H1 (cell line): ENCODE measurements at places on chromosomes 4 and X. TPM values are rescaled to one million over a fixed set of nuclear protein-coding genes. Genes with fewer than 3 reads are reported as not detected.

- no peak for DNase-seq
Measured at GRCh38 chr4:5887361-5888221, 5.3 kb downstream of the CRMP1 start.

- no peak for DNase-seq
Measured at GRCh38 chr4:95980877-95981360, 141.0 kb downstream of the PDHA2 start.

GRCh38 chr4:84894621-84895020 is 71.9 kb downstream of the WDFY3 start:
- DNase-seq = no peak

- no peak for DNase-seq
Measured at GRCh38 chr4:170849969-170850368, 760.2 kb upstream of the AADAT start.

DNA sequence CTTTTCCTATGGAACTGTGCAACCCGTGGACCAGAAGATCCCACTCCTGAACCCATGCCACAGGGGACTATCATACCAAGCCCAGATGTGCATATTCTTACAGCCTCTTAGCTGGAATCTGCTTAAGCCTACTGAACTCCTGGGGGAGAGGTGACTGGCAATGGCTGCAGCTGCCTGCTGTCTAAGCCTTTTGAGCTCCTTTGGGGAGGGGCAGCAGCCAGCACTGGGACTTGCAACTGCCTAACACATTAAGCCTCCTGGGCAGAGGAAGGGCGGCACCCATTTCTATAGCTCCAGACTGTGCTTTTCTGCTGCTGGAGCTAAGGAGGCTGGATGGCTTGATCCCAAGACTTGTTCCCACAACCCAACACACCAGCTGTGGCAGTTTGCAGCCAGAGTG is 117.9 kb upstream of the VEGFC start:
- DNase-seq = no peak

- no peak for DNase-seq
Measured at GRCh38 chr4:172009446-172010230, 196.4 kb downstream of the GALNTL6 start.

DNA sequence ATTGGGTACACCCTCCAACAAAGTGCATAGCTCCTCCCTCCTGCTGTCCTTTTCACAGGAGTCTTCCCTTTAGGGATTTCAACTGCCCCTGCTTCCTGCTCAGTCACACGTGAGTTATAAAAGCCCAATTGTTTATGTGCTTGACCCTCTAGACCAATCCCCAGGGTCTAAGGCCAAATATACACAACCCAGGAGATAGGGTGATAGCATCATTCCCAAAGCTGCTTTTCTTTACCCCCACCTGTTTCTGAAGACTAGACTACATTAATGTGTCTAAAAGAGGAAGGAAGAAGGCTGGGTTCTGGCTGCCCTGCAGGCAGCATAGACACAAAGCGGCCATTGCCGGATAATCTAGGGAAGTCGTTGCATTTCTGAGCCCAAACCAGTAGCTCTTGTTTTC is 526.7 kb upstream of the FRG1 start:
- DNase-seq = no peak

DNA sequence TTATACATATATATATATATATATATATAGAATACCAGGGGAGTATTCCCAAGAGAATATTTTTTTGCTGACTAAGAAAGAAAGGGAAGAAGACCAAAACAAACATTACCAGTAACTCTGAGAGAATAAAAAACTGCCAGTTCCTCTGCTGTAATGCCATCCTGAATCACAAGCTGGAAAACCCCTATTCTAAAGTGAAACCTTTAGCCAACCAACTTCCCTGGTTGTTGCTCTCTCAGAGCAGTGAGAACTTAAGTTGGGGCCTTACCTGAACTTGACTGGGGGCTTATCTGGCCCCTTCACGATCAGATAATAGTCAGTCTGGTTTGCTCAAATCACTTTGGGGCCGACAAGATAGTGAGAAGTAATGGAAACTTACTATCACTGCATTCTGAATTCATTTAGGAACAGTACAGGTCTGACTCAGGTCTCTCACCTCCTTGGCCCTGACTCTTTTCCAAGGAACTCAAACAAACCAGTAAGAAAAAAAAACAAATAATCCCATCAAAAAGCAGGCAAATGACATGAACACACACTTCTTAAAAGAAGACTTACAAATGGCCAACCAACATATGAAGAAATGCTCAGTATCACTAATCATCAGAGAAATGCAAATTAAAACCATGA is 62.5 kb downstream of the CD40LG start:
- DNase-seq = no peak

Gene WDR17
- polyA plus RNA-seq = 1.4 TPM in 2 replicates

DNA sequence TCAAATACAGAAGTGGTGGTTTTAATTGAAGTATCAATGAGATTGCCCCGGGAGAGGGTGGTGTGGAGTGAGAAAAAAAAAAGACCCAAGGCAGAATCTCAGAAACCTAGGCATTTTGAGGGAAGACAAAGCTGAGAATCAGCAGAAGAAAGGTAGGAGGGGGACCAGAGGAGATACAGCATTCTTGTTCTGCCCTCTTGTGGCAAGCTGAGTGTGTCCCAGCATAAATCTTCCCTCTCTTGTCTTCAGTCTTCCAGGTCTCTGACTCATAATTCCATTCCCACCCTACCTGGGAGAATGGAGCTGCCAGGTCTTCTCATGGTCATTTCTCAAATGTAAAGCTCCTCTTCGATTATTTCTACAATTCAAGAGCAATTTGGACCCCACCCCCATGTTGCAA is 32.7 kb upstream of the MAGED1 start:
- DNase-seq = no peak

Gene TSPAN5
- polyA plus RNA-seq = 13.1 and 17.6 TPM in 2 replicates

DNA sequence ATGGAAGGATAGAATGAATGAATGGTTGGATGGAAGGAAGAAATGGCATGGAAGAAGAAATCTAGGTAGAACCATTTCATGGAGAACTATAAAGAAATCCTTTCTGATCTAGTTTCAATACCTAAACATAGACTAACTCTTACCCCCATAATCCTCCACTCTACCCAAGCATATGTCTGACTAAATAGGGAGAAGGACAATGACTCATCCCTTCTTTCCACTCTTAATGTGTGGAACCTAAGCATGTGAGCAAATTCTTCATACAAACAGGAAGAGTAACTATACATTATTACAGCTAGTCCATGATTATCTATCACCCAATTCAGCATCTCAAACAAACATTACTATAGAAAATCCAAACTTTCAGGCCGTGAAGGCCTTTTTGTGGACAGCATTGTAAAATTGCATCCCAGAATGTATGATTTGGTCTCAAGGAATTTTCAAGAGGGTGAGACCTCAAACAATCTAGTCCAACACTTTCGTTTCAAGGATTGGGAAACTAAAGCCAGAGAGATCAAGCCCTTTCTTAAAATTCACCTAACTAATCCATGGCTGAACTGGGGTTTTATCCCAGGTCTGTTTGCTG is 11.2 kb downstream of the C1QTNF7 start:
- no peak for DNase-seq

- no peak for DNase-seq
Measured at GRCh38 chr4:152220201-152220666, 315.7 kb downstream of the FBXW7 start.

Gene ARHGEF38
- not detected in 2 replicates for polyA plus RNA-seq

Gene CASP3
- polyA plus RNA-seq = 15.0 and 27.8 TPM in 2 replicates

DNA sequence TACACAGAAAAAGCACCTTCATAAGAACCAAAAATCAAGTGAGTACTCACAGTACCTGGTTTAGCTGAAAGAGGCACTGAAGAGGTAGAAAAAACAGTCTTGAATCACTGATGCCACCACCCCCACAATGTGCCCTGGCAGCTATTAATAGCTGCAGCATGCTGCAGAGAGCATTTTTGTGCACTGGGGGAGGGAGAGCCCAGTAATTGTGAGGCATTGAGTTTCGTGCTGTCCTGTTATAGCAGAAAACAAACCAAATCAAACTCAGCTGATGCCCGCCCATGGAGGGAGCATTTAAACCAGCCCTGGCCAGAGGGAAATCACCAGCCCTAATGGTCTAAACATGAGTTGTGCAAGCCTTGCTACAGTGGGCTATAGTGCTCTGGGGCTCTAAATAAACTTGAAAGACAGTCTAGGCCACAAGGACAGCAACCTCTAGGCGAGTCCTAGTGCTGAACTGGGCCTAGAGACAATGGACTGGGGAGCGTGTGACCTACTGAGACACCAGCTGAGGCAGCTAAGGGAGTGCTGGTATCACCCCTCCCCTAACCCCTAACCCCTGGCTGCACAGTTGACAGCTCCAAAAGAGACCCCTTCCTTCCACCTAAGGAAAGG is 106.3 kb upstream of the TMLHE start:
- no peak for DNase-seq

DNA sequence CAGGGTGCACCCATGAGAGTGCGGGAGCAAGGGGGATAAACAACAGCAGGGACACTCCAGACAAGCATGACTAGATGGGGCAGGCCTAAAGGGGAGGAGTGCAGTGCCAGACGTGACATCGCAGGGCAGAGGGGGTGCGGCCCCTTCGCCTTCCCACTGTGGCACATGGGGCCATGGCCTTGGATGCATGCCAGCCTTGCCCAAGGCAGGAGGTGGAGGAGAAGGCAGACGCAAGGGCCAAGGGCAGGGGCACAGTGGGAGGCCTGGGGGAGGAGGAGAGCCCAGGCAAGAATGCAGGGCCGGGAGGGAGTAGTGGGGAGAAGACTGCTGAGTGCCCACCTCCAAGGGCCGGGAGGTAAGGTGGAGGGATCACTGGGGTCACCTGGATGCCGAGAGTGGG is 21.6 kb downstream of the PNMA6E start:
- no peak for DNase-seq

- no peak for DNase-seq
Measured at GRCh38 chr4:60359746-60360367, 840.3 kb upstream of the ADGRL3 start.

DNA sequence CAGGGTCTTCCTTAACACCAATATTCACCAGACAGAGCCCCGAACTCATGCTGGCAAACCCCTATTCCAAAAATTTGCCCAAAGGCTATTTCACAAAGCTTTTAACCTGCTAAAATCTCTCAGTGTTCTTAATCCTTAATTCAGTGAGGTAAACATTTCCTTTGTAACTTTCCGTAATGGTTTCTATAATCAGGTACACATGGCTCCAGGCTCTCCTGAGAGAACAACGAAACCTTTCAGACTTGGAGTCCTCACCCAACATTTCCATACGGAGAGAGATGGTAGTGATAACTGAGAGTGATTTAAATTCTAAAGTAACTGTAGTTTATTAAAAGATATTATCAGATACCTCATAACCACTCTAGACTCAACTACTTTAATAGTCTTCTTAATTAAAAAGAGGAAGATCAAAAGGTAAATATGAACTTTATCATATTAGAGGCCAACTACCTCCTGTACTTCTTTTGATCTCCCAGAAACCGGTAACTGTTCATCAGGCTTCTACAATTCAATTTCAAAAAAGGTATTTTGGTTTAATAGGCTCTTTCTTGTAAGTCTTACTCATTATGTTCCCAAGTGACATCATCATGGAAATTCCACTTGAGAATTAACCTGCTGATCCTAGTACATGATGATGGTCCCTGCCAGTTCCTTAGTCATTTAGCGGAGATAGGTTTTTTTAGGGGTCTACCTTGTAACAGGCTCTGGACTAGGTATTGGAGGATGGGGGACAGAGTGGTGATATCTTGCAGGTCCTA is 91.4 kb upstream of the UCP1 start:
- DNase-seq = no peak

- no peak for DNase-seq
Measured at GRCh38 chr4:95638920-95639501, 90.2 kb upstream of the UNC5C start.

Gene SPARCL1
- 0.36 and 0.51 TPM in 2 replicates for polyA plus RNA-seq

Gene HPSE
- polyA plus RNA-seq = 1.2 and 1.5 TPM in 2 replicates

Gene TCEAL1
- polyA plus RNA-seq = 3.0 and 4.1 TPM in 2 replicates

Gene UGT2B10
- polyA plus RNA-seq = not detected in 2 replicates

DNA sequence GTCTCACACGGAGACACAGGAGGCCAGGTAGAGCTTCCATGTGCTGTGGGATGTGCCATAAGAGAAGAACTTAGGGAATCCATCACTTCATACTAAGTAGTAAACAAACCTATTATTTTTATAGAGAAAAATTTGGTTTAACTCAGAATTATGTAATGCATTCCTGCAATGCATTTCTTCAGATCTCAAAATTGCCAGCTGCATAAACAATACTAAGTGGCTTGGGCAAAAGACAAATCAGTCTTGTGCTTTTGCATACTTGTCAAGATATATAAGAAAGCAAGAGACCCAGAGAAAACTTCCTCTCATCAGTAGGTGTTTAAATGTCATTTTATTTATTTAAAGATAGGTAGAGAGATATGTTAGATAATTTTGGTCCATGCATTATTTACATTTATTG is 382.1 kb upstream of the CTSO start:
- no peak for DNase-seq

Gene ADAM29
- polyA plus RNA-seq = 0.03 TPM in 1 of 2 replicates, not detected in the other

DNA sequence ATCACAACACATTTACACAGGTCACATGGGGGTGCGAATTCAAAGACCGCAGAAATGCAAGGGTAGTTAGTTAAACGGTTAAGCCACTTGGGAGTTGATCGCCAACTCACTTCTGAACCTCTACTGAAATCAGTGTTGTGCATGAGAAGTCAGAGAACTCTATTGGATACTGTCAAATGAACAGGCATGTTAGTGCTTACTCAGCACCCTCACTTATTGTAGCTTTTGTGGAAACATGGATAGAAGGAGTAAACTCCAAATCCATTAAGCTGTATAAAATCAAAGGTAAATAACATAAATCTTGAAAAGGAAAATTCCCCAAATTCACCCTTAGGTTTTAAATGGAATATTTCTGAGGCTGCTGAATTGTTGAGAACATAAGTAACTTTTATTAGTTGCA is 17.5 kb upstream of the ANXA10 start:
- no peak for DNase-seq

DNA sequence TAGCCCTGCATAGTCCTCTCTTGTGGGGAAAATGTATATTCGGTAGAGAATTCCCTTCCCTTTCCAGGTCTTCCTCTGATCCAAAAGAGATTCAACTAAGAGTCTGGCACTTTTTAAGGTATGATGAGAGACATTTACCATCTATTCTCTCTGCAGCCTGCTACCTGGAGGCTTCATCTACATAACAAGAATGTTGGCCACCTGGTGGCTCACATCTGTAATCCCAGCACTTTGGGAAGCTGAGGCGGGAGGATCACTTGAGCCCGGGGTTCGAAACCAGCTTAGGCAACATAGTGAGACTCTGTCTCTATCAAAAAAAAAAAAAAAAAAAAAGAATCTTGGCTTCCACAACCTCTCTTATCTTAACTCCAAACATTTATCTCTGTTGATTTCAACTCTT is 40.4 kb upstream of the NOCT start:
- peak; percentile 53 for DNase-seq

DNA sequence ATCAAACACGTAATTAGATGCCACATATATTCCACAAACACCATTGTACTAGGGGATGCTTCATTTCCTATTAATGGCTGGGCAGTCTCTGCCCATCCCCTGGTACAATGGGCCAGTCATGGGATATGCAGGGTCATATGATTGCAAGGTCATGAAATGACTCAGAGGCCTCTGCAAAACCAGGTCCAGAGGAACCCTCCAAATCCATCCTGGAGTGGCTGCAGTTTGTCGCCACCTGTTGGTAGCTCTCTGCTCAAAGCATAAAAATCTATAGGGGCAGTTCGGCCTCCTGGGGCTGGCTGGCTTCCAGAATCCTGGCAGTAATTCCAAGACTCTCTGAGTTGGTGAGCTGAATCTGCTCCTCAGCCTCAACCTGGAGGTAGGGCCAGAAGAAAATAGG is 22.9 kb upstream of the PUDP start:
- DNase-seq = peak; percentile 53

- DNase-seq = no peak
Measured at GRCh38 chr4:55215087-55215486, 89.7 kb upstream of the KDR start.

Gene PARM1
- polyA plus RNA-seq = 2.0 and 2.3 TPM in 2 replicates

- no peak for DNase-seq
Measured at GRCh38 chr4:172377486-172378140, 564.4 kb downstream of the GALNTL6 start.

Gene KCNE5
- 5.9 and 8.9 TPM in 2 replicates for polyA plus RNA-seq
